ENCODE measurements at places on chromosomes 3 and 15. TPM values are rescaled to one million over a fixed set of nuclear protein-coding genes. Genes with fewer than 3 reads are reported as not detected.

ELP6 gene
- total RNA-seq, result 32.8 TPM

ASTE1 gene
- total RNA-seq, result 10.1 TPM

WDR49 gene
- not detected for total RNA-seq

NTRK3 gene
- 0.78 TPM for total RNA-seq

GREM1 gene
- not detected for total RNA-seq

RNF7 gene
- total RNA-seq, result 54.0 TPM

DUOXA1 gene
- 0.36 TPM for total RNA-seq

SERINC4 gene
- 0.15 TPM for total RNA-seq

FBXW12 gene
- total RNA-seq, result not detected

DNA sequence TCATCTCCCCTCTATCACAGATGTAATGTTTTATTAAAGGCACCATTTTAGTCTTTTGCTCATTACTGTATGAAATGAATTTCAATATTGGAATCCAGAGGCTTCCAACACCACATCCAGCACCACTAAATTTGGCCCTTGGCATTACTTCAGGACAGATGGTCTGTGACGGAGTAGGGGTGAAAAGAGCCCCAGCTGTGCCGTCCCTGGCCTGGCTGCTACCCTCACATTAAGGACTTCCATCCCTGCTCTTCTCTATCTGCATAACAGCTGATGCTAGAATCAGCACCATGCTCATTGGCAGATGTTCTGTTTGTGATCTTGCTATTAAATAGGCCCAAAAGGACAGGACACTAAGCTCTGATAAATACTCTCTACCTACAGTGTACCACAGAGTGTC lies 152.9 kb downstream of the IL1RAP start:
- H3K4me3 ChIP-seq, result no peak overlapping the region
- no peaks in the 10 kb centered on the region for H3K4me1 ChIP-seq
- no peak for DNase-seq
- H3K27ac ChIP-seq, result no peak overlapping the region
- peaks cover 14% of the 10 kb centered on the region for H3K27me3 ChIP-seq

GRCh38 chr15:101441696-101442095 lies 47.8 kb downstream of the PCSK6 start:
- H3K4me1 ChIP-seq, result peaks cover 2% of the 10 kb centered on the region
- no peak overlapping the region for H3K27ac ChIP-seq
- no peak for DNase-seq
- no peak overlapping the region for H3K4me3 ChIP-seq
- no peaks in the 10 kb centered on the region for H3K36me3 ChIP-seq

DNA sequence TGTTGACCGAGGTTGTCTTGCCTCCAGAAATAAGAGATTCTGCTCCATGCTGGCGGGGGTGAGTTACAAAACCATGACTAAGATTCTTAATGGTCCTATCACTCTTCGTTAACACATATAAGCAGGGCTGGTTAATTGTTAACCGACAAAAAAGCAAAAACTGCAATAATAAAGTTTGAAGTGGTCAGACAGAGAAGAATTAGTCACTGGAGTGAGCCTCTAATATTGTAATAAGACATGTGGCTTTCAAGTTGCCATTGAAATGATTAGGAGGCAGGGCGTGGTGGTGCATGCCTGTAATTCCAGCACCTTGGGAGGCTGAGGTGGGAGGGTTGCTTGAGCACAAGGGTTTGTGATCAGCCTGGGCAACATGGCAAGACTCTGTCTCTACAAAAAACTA lies 78.4 kb upstream of the NR2F2 start:
- H3K4me3 ChIP-seq, result no peak overlapping the region
- H3K36me3 ChIP-seq, result no peaks in the 10 kb centered on the region
- DNase-seq, result no peak
- H3K4me1 ChIP-seq, result no peaks in the 10 kb centered on the region
- H3K27me3 ChIP-seq, result peaks cover 9% of the 10 kb centered on the region

DNA sequence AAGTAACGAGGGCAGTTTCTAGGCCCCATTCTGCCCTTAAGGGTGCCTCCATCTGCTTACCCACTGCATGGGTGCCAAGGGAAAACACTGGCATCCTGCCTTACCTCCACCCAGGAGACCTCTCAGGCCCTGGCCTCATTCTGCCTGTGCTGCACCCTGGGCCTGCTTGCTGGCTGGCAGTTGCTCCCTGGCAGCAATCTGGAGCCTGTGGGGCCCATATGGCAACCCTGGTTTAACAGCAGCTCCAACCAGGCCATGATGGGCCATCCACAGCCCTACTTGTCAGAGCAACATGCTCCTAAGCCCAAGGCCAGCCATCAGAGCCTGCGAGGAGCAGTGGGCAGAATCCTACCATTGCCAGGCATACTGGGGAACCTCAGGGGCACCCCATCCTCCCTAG lies 3.7 kb downstream of the C3orf18 start:
- no peak overlapping the region for H3K4me3 ChIP-seq

GRCh38 chr3:196756732-196757131 lies 17.1 kb downstream of the PAK2 start:
- peak overlapping the region; percentile 21 for H3K27ac ChIP-seq
- peaks cover 41% of the 10 kb centered on the region for H3K36me3 ChIP-seq
- H3K4me1 ChIP-seq, result peaks cover 42% of the 10 kb centered on the region
- no peak overlapping the region for H3K4me3 ChIP-seq
- no peaks in the 10 kb centered on the region for H3K27me3 ChIP-seq
- no peak for DNase-seq

- H3K36me3 ChIP-seq, result peaks cover 5% of the 10 kb centered on the region
- H3K27ac ChIP-seq, result no peak overlapping the region
- H3K27me3 ChIP-seq, result no peaks in the 10 kb centered on the region
- peak; percentile 91 for DNase-seq
Observed at GRCh38 chr15:75029378-75030022, 6.1 kb downstream of the PPCDC start.

- DNase-seq, result no peak
- peaks cover 2% of the 10 kb centered on the region for H3K27me3 ChIP-seq
- peaks cover 2% of the 10 kb centered on the region for H3K36me3 ChIP-seq
- no peak overlapping the region for H3K27ac ChIP-seq
Observed at GRCh38 chr3:19901918-19902317, 32.1 kb downstream of the EFHB start.

DNA sequence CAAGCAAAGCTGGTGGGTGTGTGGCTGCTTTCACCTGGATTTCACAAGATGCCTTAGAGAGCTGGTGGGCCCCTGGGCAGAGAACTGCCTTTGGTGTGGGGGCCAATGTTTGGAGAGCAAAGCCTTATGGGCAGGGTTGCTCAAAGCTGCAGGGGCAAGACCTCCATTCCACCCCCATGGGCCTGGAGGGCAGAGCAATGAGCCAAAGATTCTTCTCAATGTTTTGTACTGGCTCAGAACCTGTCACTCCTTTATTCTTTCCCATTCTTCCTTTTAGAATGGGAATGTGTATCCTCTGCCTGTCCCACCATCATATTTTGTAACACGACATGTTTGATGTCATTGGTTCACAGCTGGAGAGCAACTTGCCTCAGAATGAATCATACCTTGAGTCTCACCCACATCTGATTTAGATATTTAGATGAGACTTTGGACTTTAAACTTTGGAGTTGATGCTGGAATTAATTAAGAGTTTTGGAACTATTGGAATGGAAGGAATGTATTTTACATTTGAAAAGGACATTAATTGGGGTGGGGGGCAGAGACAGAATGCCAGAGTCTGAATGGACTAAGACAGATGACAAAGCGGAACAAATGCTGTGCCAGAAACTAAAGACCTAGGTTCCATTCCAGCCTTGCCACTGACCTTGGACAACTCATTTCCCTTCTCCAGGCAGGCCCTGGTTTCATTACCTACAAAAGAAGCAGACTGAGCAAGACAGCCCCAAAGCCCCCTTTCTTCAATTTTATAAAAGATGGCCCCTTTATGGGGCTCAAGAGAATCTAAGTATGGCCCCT lies 72.9 kb downstream of the DAPK2 start:
- peaks cover 35% of the 10 kb centered on the region for H3K4me1 ChIP-seq
- H3K4me3 ChIP-seq, result no peak overlapping the region
- DNase-seq, result no peak
- H3K36me3 ChIP-seq, result no peaks in the 10 kb centered on the region
- peaks cover 1% of the 10 kb centered on the region for H3K27me3 ChIP-seq
- no peak overlapping the region for H3K27ac ChIP-seq

GRCh38 chr3:157311633-157312375 lies 124.8 kb upstream of the PTX3 start:
- no peak overlapping the region for H3K4me3 ChIP-seq
- H3K27me3 ChIP-seq, result no peaks in the 10 kb centered on the region
- DNase-seq, result no peak
- H3K27ac ChIP-seq, result no peak overlapping the region

GRCh38 chr3:169131690-169132464 lies 531.6 kb downstream of the MECOM start:
- no peaks in the 10 kb centered on the region for H3K4me1 ChIP-seq
- no peak for DNase-seq
- peaks cover 5% of the 10 kb centered on the region for H3K27me3 ChIP-seq
- no peak overlapping the region for H3K27ac ChIP-seq

GRCh38 chr15:35481992-35482391 lies 64.0 kb downstream of the DPH6 start:
- peaks cover 15% of the 10 kb centered on the region for H3K36me3 ChIP-seq
- H3K4me1 ChIP-seq, result no peaks in the 10 kb centered on the region
- no peak for DNase-seq
- H3K27ac ChIP-seq, result no peak overlapping the region
- H3K4me3 ChIP-seq, result no peak overlapping the region
- no peaks in the 10 kb centered on the region for H3K27me3 ChIP-seq

- no peak overlapping the region for H3K4me3 ChIP-seq
- H3K36me3 ChIP-seq, result no peaks in the 10 kb centered on the region
- H3K27me3 ChIP-seq, result peaks cover 21% of the 10 kb centered on the region
- H3K4me1 ChIP-seq, result peaks cover 28% of the 10 kb centered on the region
- no peak overlapping the region for H3K27ac ChIP-seq
- no peak for DNase-seq
Observed at GRCh38 chr3:12428126-12428525, 56.2 kb upstream of the TSEN2 start.

DNA sequence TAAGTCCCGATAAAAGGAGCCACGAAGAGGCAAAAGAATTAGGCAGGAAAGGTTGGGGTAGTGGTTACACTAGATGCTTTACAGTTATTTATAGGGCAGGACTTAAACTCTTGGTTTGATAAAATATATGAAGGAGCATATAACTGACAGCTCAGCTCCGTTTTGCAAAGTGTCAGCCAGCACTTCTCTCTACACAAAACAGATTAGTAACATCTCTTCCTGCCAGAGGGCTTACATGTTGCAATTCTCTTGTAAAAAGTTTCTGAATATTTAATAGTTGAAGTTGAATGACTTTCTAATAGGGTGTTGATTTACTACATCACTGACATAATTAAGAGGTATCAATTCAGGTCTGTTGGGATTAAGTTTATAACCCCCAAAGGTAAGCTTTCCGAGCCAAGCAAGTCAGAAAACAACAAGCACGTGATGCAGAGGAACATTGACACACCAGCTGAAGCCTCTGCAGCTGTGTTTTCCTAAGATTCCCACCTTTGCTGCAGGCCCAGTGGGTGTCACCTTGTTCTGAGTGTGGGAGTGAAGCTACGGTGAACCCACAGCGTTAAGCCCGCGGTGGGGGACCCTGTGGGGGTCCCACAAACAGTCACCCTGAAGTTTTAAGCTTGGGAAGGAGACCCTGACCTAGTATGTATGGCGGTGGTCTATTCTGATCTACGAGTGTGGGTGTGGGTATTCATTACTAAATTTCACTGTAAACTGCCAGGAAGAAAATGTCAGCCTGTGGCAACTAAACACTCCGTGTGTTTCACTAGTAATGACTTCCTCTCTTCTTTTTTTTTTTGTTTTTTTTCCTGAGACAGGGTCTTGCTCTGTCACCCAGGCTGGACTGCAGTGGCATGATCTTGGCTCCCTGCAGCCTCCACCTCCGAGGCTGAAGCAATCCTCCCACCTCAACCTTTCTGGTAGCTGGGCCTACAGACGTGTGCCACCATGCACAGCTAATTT lies 22.0 kb upstream of the ATP13A3 start:
- no peaks in the 10 kb centered on the region for H3K36me3 ChIP-seq
- H3K4me3 ChIP-seq, result no peak overlapping the region
- H3K27ac ChIP-seq, result no peak overlapping the region
- no peak for DNase-seq
- no peaks in the 10 kb centered on the region for H3K27me3 ChIP-seq

GRCh38 chr15:71103102-71103676 lies 12.1 kb upstream of the THSD4 start:
- peaks cover 8% of the 10 kb centered on the region for H3K27me3 ChIP-seq
- no peaks in the 10 kb centered on the region for H3K36me3 ChIP-seq
- DNase-seq, result no peak
- H3K4me1 ChIP-seq, result peaks cover 3% of the 10 kb centered on the region
- no peak overlapping the region for H3K27ac ChIP-seq
- H3K4me3 ChIP-seq, result no peak overlapping the region

- H3K4me1 ChIP-seq, result peaks cover 25% of the 10 kb centered on the region
- no peaks in the 10 kb centered on the region for H3K36me3 ChIP-seq
- peak overlapping the region; percentile 36 for H3K4me3 ChIP-seq
- H3K27ac ChIP-seq, result peak overlapping the region; percentile 50
- peak; percentile 65 for DNase-seq
Observed at GRCh38 chr3:101936419-101937356, 87.4 kb downstream of the NFKBIZ start.

GRCh38 chr15:71811036-71811736 lies 832 bp downstream of the NR2E3 start:
- no peaks in the 10 kb centered on the region for H3K4me1 ChIP-seq
- no peak overlapping the region for H3K4me3 ChIP-seq
- H3K27ac ChIP-seq, result no peak overlapping the region
- H3K27me3 ChIP-seq, result peaks cover 2% of the 10 kb centered on the region
- no peak for DNase-seq

DNA sequence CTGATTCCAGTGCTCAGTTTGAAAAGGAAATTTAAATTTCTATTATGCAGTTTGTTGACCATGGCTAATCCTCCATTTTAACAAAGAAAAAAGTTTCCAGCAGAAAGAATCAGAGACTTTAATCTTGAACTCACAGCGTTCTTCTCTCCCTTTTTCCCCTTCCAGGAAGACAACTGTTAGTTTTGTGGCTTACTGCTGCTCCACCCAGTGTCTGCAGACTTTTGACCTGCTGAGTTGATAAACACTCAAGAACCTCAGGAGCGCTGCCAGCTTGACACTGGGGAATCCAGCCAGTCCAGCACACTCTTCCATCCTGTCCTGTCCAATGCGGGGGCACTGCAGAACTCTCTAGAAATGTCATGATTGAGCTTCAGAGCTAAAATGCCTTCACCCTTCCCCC lies 134.6 kb downstream of the LRRC28 start:
- no peak overlapping the region for H3K27ac ChIP-seq
- DNase-seq, result no peak
- H3K4me1 ChIP-seq, result peaks cover 14% of the 10 kb centered on the region
- no peak overlapping the region for H3K4me3 ChIP-seq

DNA sequence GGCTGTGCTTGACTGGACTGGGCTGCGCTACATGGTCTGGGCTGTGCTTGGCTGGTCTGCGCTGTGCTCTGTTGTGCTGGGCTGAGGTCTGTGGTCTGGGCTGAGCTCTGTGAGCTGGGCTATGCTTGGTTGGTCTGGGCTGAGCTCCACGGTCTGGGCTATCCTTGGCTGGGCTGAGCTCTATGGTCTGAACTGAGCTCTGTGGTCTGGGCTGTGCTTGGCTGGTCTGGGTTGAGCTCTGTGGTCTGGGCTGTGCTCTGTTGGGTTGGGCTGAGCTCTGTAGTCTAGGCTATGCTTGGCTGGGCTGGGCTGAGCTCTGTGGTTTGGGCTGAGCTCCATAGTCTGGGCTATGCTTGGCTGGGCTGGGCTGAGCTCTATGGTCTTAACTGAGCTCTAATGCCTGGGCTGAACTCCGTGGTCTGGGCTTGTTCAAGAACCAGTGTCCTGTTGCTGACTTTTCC lies 92.0 kb downstream of the PLXNA1 start:
- H3K27me3 ChIP-seq, result no peaks in the 10 kb centered on the region
- no peak for DNase-seq
- H3K36me3 ChIP-seq, result no peaks in the 10 kb centered on the region
- no peak overlapping the region for H3K4me3 ChIP-seq
- H3K4me1 ChIP-seq, result no peaks in the 10 kb centered on the region
- H3K27ac ChIP-seq, result no peak overlapping the region

All from activated CD4-positive, alpha-beta memory T cell treated with anti-CD3 and anti-CD28 coated beads for 36 hours (primary cell).